A549 (cell line): ENCODE measurements at places on chromosomes 11 and 22. TPM values are rescaled to one million over a fixed set of nuclear protein-coding genes. Genes with fewer than 3 reads are reported as not detected.

Gene MTFP1
- polyA plus RNA-seq, result 50.3 to 52.5 TPM (median 52.0 TPM) in 3 replicates

Gene ZNRF3
- polyA plus RNA-seq, result 5.5 to 6.9 TPM (median 6.0 TPM) in 3 replicates

Gene SLC37A2
- 0.07 to 0.14 TPM (median 0.08 TPM) in 3 replicates for polyA plus RNA-seq

Gene FZD4
- 0.61 to 0.67 TPM (median 0.66 TPM) in 3 replicates for polyA plus RNA-seq

Gene CRYAB
- polyA plus RNA-seq, result 4.1 to 25.3 TPM (median 4.8 TPM) in 3 replicates

Gene SCN2B
- not detected in 3 replicates for polyA plus RNA-seq

Gene OR51I1
- not detected in 3 replicates for polyA plus RNA-seq

Gene MRGPRX4
- polyA plus RNA-seq, result not detected in 3 replicates

Gene POTEH
- not detected in 3 replicates for polyA plus RNA-seq

Gene P2RY2
- polyA plus RNA-seq, result 6.1 to 6.4 TPM (median 6.4 TPM) in 3 replicates

Gene LGALS12
- not detected in 3 replicates for polyA plus RNA-seq

Gene CCDC116
- 0.04 to 0.06 TPM in 2 of 3 replicates, not detected in the other for polyA plus RNA-seq

Gene ANO5
- polyA plus RNA-seq, result 2.7 to 3.3 TPM (median 3.1 TPM) in 3 replicates

Gene CDC45
- 44.5 to 47.2 TPM (median 46.0 TPM) in 3 replicates for polyA plus RNA-seq

Gene BAIAP2L2
- 4.3 to 4.7 TPM (median 4.5 TPM) in 3 replicates for polyA plus RNA-seq

Gene CECR2
- 0.01 to 0.06 TPM (median 0.03 TPM) in 3 replicates for polyA plus RNA-seq

Gene F2
- polyA plus RNA-seq, result 1.5 to 3.0 TPM (median 2.5 TPM) in 3 replicates

Gene SLC6A5
- polyA plus RNA-seq, result not detected in 3 replicates

Gene ZBTB16
- polyA plus RNA-seq, result not detected in 3 replicates

Gene SLC25A1
- 48.3 to 61.7 TPM (median 60.1 TPM) in 3 replicates for polyA plus RNA-seq

Gene ACR
- polyA plus RNA-seq, result 0.11 TPM in 1 of 3 replicates, not detected in the others

Gene JAM3
- polyA plus RNA-seq, result 4.0 to 4.6 TPM (median 4.1 TPM) in 3 replicates

Gene MFRP
- polyA plus RNA-seq, result not detected in 3 replicates

Gene CSRP3
- not detected in 3 replicates for polyA plus RNA-seq

Gene FOLR2
- not detected in 3 replicates for polyA plus RNA-seq

Gene POU2AF2
- not detected in 3 replicates for polyA plus RNA-seq

Gene PTGDR2
- polyA plus RNA-seq, result 0.07 to 0.19 TPM (median 0.16 TPM) in 3 replicates
